Spinal cord (tissue), 10 donors: ENCODE measurements at places on chromosomes 3 and 15.

GRCh38 chr15:58967479-58967878, 20.0 kb upstream of the RNF111 start:
- no peaks in the 10 kb centered on the region for H3K36me3 ChIP-seq
- no peak for DNase-seq
- no peaks in the 10 kb centered on the region for H3K4me1 ChIP-seq
- H3K4me3 ChIP-seq: no peak overlapping the region
- H3K27ac ChIP-seq: no peak overlapping the region

DNA sequence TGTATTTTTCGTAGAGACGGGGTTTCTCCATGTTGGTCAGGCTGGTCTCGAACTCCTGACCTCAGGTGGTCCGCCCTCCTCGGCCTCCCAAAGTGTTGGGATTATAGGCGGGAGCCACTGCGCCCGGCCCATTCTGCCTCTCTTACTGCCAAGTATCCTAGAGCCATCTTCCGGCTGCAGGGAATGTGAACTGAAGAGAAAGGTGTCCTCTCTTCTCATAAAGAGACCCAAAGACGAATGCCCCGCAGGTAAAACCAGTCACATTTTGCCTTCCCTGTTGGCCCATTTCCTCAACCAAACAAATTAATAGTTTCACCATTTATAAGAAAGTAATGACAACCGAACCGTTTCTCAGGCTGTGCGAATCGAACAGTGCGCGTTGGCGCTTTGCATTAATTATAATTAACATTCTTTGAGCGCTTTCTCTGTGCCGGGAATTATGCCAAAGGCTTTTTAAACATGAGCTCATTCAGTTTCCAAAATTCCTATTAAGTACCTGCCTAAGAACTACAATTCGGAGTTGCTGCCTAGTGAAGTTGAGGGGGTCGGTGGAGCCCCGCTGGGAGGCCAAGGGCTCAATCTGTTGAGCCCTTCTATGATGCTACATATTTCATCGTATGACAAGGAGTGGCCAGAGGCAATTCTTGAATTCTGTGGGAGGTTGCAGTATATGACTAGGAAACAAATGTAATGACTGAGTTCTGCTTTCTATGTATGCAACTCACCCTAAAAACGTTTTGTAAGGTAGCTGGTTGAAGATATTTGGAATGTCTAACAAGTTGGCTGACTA, 819 bp upstream of the RPL24 start:
- no peak for DNase-seq
- peak overlapping the region; percentile 95 for H3K27ac ChIP-seq
- H3K27me3 ChIP-seq: no peaks in the 10 kb centered on the region
- H3K36me3 ChIP-seq: peaks cover 10% of the 10 kb centered on the region
- H3K4me3 ChIP-seq: peak overlapping the region; percentile 92
- peaks cover 29% of the 10 kb centered on the region for H3K4me1 ChIP-seq

- no peaks in the 10 kb centered on the region for H3K27me3 ChIP-seq
- no peaks in the 10 kb centered on the region for H3K4me1 ChIP-seq
- no peak overlapping the region for H3K27ac ChIP-seq
- H3K4me3 ChIP-seq: no peak overlapping the region
Observed at GRCh38 chr3:5212628-5213573, 25.4 kb downstream of the EDEM1 start.

DNA sequence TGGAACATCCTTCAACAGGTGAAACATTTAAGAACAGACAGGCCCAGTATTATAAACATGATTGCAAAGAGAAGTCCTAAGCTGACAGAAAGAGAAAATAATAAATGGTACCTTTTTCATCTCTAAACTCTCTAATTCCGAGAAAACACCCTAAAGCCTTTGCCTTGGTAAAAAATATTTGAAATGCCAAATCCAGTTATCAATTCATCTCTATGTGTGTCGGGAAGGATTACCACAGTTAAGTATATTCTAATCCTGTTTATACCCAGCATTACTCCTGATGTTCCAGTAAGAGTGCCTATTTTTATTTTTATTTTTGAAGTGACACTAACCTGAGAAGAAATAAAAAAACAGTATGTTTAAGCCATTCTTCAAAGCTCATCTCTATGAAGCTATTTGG, 219.3 kb upstream of the NANOGP8 start:
- H3K27me3 ChIP-seq: no peaks in the 10 kb centered on the region
- H3K4me1 ChIP-seq: no peaks in the 10 kb centered on the region
- DNase-seq: no peak
- no peak overlapping the region for H3K27ac ChIP-seq
- H3K36me3 ChIP-seq: no peaks in the 10 kb centered on the region

- H3K4me3 ChIP-seq: no peak overlapping the region
- H3K4me1 ChIP-seq: peaks cover 11% of the 10 kb centered on the region
- H3K36me3 ChIP-seq: no peaks in the 10 kb centered on the region
- no peaks in the 10 kb centered on the region for H3K27me3 ChIP-seq
- no peak overlapping the region for H3K27ac ChIP-seq
Observed at GRCh38 chr3:184808021-184808420, 3.9 kb upstream of the VPS8 start.

DNA sequence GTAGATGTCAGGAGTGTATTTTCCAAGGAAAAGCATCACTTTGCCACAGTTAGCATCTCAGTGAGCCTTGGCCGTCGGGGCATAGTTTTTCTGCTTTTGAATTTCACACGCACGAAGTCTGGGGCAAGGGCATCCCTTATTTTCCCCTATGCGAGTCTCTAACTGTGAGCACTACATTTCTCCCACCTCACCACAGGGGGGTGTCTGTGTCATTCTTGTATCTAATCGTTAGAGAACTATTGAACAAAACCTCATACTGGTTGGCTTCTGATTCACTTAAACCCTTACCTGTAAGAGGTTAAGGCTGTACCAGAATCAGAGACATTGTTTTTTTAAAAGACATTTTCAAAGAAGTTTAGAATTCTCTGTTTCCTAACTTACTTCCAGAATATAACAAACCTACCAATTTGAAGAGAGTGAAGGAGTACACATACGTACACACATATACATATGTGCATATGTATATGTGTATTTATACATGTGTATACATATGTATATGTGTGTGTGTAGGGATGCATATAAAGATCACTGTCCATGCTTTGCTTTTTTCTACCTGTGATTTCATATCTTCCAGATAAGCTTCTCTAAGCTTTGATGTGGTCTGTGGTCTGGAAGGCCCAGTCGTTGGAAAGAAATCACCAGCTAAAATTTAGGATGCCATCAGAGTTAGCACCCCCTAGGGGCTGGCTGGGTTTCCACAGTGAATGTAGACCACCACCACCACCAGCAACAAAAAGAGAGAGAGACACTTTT, 49.4 kb downstream of the MYZAP start:
- H3K36me3 ChIP-seq: no peaks in the 10 kb centered on the region
- DNase-seq: no peak
- no peak overlapping the region for H3K27ac ChIP-seq
- H3K4me1 ChIP-seq: peaks cover 2% of the 10 kb centered on the region

DNA sequence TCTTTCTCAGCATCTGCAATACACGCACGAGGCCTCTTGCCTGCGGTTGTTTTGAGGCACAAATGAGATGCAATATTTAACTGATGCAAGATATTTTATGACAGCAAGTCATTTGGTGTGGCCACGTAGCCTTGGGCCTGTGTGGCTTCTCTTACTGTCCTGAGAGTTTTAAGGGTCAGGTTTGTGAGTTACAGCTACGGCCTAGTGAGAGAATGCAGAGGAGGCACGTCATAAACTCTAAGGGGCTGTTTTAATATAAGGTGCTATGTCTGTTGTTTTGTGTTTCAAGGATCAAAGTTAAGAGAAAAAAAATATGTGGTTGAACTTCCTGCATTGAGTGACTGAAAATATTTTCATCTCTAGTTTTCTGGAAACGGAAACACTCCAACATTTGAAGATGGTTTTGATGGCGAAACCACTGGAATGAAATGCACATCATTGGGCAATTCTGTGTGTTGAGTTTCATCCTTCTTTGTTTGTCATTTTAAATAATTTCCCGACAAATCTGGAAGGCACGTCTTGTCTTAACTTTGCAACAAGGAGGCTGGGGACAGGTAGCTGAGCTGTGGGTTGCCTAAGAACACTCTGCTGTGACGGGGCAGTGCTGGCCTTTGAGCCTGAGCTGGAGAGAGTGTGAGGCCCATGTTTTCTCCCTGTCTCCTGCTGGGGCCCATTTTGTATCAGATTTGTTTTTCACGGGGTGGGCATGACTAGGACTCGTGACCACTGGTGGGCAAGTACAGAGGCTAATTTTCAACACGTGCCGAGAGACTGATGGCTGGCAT, 5.1 kb downstream of the APBA2 start:
- peaks cover 16% of the 10 kb centered on the region for H3K36me3 ChIP-seq
- no peak overlapping the region for H3K27ac ChIP-seq
- H3K4me3 ChIP-seq: no peak overlapping the region
- peaks cover 57% of the 10 kb centered on the region for H3K4me1 ChIP-seq

- H3K27ac ChIP-seq: no peak overlapping the region
- H3K4me3 ChIP-seq: no peak overlapping the region
- no peak for DNase-seq
- H3K27me3 ChIP-seq: no peaks in the 10 kb centered on the region
- H3K36me3 ChIP-seq: peaks cover 27% of the 10 kb centered on the region
Observed at GRCh38 chr3:14117468-14118399, 6.9 kb downstream of the CHCHD4 start.

- H3K4me3 ChIP-seq: no peak overlapping the region
- DNase-seq: no peak
- no peaks in the 10 kb centered on the region for H3K36me3 ChIP-seq
Observed at GRCh38 chr15:82393671-82394070, 35.9 kb upstream of the GOLGA6L9 start.
